ENCODE measurements at places on chromosomes 16 and 17.

- no peak for DNase-seq
Observed at GRCh38 chr16:82582975-82583374, 43.8 kb upstream of the CDH13 start.

DNA sequence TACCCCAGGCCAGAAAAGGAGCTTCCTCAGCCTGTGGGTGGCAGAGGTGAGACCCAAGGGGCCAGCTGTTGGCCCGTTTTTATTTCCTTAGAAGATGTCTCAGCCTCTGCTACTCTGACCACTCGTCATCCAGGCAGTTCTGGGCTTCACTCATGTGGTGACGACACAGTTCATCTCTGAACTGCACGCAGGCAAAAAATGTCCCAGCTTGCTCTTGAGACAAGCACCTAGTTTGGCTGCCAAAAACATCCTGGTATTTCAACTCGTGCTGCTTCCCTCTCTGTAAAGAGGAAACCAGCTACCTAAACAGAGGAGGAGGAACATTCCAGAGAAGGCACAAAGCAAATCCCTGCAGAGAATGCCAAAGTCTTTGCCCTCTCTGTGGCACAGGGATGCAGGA lies 125.7 kb downstream of the XYLT1 start:
- DNase-seq = no peak

DNA sequence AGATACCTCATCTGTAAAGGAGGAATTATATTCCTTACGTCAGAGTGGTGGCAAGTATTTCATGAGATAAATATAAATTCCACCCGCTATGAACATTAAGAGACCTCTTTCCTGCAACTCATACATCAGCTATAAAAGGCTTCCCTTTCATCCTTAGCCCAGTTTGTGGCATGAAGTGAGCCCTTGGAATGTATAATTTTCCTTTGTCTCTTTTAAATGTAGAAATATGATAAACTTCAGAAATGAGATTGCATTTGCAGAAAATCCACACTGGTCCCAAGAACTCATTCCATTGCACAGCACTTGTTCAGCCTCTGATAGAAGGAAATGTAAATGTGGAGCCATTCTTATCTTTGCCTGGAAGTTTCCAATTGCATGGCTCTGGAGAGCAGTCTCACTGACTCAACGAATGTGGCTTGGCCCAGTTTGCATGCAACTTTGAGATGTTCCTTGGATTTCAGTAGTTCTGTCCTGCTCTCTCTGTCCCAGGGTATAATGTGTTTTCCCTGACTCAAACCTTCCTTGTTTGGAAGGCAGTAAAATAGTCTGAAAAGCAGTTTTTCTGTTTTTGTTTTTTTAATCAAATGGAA lies 746.4 kb downstream of the CDH11 start:
- DNase-seq = no peak

- DNase-seq = no peak
Observed at GRCh38 chr17:15381707-15382106, 40.3 kb upstream of the TEKT3 start.

- DNase-seq = peak; percentile 63
Observed at GRCh38 chr16:3364774-3365427, 9.2 kb downstream of the OR2C1 start.

DNA sequence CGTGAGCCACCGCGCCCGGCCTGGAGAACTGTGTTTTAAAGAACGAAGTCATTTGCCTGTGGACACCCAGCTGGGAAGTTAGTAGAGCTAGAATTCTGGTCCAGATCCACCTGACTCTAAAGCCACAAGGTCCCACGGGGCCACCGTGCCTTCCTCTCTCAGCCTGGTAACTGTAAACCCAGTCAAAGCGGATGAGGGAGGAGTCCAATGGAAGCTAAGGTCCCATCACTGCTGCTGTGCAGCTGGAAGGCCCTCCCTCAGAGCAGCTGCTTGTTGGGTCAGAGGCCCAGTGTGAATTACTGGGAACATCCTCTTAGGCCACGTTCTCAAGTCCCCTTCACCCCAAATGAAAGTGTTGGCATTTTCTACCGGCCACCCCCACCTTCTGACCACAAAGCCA lies 48.8 kb upstream of the CACNG5 start:
- DNase-seq = no peak

DNA sequence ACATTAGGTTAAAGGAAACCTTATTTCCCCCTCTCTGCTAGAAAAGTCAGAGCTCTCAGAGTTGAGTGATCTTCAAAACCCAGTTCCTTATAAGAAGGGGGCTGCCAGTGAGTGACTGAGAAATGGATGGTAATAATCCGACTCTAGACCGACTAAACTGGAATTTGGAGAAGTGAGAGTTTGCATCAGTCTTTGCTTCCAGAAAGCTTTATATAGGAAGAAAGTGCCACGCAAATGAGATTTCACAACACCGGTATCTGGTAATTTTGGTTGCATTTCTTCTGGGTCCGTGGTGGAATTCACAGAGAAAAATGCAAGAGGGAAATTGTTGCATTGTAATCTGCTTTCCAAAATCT lies 271.4 kb downstream of the MAF start:
- no peak for DNase-seq

DNA sequence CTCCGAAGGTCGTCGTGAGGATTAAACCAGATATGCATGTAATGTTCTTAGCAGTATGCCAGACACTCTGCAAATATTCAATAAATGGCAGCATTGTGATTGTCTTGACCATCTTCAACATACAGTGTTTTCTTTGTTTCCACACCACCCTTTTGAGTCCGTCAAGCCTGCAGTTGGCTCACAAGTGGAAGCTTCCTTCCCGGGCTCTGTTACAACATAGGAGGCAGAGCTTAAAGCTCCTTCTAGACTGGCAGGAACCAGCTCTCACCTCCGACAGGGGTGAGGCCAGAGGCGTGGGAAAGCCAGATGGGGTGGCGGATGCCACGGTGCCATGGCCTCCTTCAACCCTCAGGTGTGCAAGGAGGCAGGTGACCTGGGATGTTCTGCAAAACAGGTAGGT lies 138.3 kb downstream of the FOXL1 start:
- no peak for DNase-seq

- no peak for DNase-seq
Observed at GRCh38 chr17:56540836-56541235, 52.7 kb upstream of the NOG start.

GRCh38 chr16:49377196-49377755 lies 3.7 kb downstream of the C16orf78 start:
- no peak for DNase-seq

GRCh38 chr16:19131825-19132218 lies 18.1 kb downstream of the ITPRIPL2 start:
- DNase-seq = no peak

GRCh38 chr16:83842756-83843507 lies 35.2 kb downstream of the HSBP1 start:
- DNase-seq = no peak

- no peak for DNase-seq
Observed at GRCh38 chr16:86231996-86232350, 278.4 kb upstream of the FOXF1 start.

DNA sequence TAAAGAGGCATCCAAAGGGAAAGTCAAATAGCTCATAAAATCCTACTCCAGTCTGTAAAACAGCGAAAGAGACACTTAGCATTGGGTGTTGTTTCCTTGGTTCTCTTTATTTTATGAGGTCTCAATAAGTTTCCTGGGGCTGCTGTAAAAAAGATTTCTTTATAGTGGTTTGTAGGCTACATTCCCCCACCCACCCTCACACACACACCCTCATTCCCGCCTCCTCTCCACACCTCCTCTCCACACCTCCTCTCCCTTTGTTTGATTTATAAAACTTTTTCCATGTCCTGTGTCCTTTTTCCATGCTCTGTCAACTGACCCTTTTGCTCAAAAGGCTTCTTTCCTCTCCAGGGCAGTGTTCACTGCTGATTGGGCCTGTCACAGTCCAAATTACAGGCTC lies 178.9 kb upstream of the SOX9 start:
- no peak for DNase-seq

- no peak for DNase-seq
Observed at GRCh38 chr16:1557576-1557975, 24.1 kb downstream of the TMEM204 start.

GRCh38 chr17:78722246-78722761 lies 59.8 kb downstream of the CYTH1 start:
- no peak for DNase-seq

DNA sequence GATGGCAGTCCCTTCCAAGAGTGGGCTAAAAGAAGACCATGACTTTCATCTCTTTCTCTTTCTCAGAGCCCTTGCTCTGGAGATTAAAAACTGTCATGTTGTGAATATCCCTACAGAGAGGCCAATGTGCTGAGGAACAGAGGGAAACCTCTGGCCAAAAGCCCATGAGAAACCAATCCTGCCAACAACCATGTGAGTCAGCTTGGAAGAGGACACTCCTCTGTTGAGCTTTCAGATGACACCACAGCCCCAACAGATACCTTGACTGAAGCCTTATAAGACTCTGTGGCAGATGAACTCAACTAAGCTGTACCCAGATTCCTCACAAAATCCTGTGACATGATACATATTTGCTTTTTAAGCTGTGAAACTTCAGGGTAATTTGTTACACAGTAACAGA lies 19.6 kb downstream of the CPPED1 start:
- DNase-seq = no peak

- no peak for DNase-seq
Observed at GRCh38 chr17:38579934-38580333, 25.8 kb downstream of the SRCIN1 start.

GRCh38 chr16:974001-974601 lies 3.3 kb upstream of the LMF1 start:
- DNase-seq = no peak

Measured in effector memory CD8-positive, alpha-beta T cell (primary cell).